ENCODE measurements at places on chromosomes 12 and 14. TPM values are rescaled to one million over a fixed set of nuclear protein-coding genes. Genes with fewer than 3 reads are reported as not detected.

Gene CLEC2D
- 1.8 TPM for total RNA-seq

Gene TPH2
- not detected for total RNA-seq

Gene KCNC2
- total RNA-seq, result not detected

Gene SYNDIG1L
- total RNA-seq, result under 0.01 TPM

Gene SMIM10L1
- 5.1 TPM for total RNA-seq

Gene ESRRB
- not detected for total RNA-seq

Gene KRT80
- 0.65 TPM for total RNA-seq

Gene PRH2
- not detected for total RNA-seq

Gene KRT78
- not detected for total RNA-seq

Gene PCED1B
- 0.46 TPM for total RNA-seq

Gene MMP19
- 16.2 TPM for total RNA-seq

Gene IL22
- not detected for total RNA-seq

All from smooth muscle cell of the pulmonary artery (primary cell).